Hematopoietic multipotent progenitor cell treated with erythropoietin and hydrocortisone succinate and interleukin-3 and kit ligand, for 8 days (in vitro differentiated cells): ENCODE measurements at places on chromosomes 11 and 22.

- no peak for DNase-seq
Measured at GRCh38 chr11:60879971-60880588, 12.7 kb downstream of the ZP1 start.

DNA sequence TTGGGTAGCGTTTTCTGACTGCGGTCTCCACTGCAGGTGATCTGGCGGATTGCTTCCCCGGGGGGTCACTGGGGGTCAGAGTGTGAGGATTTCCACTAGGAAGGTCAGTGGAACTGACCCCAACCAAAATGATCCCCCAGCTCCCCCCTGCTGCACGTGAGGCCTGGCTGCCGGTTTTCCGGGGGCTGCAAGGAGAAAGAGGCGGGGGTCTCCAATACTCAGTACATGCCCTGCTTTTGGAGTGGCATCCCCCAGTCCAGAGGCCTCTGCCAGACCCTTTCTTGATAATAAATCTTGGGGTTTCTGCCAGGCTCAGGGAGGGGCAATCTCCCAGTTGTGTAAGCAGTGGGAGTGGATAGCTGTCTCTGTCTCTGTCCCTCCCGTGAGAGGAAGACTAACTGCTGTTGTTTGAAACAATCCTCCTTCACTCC is 71.5 kb upstream of the RTL6 start:
- DNase-seq = no peak

DNA sequence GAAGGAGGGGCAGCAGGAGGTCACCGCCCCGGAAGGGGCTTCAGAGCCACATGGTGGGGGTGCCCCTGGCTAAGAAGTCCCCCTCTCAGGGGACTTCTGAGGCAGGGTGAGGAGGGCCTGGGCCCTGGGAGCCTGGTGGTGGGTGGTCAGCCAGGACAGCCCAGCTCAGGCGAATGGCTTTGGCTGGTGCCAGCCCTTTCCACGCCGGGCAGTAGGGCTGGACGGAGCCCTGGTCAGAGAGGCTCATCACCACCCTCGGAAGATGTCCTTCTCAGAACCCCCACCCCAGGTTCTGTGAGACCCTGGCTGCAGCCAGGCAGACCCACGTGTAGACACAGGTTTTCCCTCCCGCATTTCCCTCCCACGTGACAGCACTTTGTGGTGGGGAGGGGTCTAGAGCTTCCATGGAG is 35.9 kb downstream of the OSBPL5 start:
- no peak for DNase-seq

DNA sequence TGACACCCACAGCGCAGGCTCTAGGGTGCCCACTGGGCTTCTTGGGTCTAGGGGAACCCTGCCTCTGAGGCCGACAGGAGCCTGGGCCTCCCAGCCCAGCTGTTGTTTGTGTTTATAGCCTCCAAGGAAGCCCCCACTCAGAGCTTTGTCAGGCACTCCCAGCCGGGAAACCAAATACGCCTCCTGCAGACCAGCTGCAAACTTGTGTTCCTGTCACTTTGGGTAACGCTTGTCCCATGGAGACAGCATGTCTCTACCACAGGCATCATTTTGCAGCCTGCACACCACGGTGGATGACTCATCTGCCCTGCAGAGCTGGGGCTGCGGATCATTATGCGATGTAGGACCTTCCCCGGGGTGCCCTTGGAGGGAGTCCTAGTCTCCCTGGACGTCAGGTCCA is 40.6 kb upstream of the CRYBB3 start:
- DNase-seq = no peak

- no peak for DNase-seq
Measured at GRCh38 chr11:4050138-4050537, 44.5 kb upstream of the RRM1 start.

GRCh38 chr11:110947096-110947495 is 234.9 kb upstream of the ARHGAP20 start:
- no peak for DNase-seq

DNA sequence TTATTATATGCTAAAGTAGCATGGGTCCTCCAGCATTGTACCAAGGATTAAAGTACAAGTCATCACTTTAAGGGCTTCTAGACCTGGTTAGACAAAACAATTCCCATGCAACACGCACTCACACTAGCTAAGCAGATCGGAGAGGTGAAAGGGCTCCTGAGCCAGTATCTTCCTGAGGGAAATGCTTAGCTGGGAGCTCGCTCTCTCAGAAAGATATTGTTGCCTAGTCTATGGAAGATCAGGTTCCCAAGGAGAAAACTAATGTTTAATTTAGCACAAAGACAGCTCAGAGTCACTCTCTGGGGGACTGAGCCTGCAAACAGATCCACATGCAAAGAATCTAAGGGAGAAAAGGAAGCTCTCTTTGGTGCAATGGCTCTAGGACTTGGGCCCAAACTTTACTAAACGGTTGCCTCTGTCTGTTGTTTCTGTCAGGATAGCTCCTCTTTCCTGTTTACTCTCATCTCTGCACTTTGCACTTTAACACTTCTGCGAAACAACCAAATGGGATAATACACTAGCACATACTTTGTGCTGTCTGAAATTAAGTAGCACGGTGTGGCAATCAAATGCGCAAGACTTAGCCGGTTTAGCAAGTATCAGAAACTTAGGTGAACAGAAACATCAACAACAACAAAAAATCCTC is 10.7 kb downstream of the MAML2 start:
- DNase-seq = no peak

DNA sequence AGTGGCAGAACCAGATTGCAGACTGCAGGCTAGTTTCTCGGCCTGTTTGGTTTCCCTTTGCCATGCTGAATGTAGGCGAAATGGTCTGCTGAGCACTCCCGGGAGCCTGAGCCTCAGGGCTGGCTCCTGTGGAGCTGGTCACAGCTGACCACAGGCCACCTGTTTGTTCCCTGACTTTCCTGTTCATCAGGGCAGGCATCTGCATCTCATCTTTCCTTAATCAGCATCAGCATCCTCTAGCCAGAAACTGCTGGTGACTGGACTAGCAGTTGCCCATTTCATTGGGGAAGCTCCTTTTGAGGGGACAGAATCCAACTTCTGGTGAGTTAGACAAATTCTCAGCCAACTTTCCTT is 20.2 kb upstream of the C11orf96 start:
- DNase-seq = no peak

DNA sequence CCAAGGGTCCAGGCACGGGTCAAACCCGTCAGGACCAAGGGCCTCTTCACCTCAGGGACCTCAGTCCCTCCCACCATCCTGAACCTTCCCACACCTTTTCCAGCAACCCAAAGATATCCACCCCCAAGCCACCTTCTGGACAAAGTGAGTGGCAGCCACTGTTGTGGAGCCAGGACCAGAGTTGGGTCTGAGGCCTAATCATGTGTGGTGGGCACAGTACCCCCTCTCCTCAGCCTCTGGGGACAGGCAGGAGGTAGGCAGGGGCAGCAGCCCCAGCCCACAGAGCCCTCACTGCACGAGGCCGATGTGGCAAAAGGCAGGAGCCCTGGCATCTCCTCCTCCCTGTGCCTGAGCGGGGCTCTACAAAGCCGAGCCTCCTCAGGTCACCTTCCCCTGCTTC is 2.5 kb downstream of the KCNJ11 start:
- no peak for DNase-seq

- DNase-seq = no peak
Measured at GRCh38 chr22:42091455-42091782, 847 bp upstream of the NDUFA6 start.

- no peak for DNase-seq
Measured at GRCh38 chr22:19680911-19681862, 33.1 kb upstream of the SEPTIN5 start.

GRCh38 chr11:2901196-2901796 is 15.7 kb upstream of the CDKN1C start:
- DNase-seq = no peak

DNA sequence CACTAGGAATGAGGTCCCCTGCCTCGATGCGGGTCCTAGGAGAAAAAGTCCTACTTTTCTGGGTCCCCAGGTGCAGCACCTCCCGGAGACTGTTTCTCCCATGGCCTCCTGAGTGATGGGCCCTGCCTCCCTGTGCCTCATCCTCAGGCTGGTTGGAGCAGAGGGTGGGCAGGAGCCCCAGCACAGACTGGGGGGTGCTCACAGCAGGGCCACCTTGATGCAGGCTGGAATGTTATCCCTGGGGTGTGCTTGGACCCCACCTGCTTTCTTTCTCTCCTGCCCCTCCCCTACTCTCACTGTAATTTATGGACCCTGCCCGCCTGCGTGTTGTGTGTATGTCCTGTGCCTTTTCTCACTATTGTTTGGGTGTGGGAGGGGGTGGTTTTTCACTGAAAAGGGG is 8.1 kb downstream of the SHISA8 start:
- DNase-seq = no peak

DNA sequence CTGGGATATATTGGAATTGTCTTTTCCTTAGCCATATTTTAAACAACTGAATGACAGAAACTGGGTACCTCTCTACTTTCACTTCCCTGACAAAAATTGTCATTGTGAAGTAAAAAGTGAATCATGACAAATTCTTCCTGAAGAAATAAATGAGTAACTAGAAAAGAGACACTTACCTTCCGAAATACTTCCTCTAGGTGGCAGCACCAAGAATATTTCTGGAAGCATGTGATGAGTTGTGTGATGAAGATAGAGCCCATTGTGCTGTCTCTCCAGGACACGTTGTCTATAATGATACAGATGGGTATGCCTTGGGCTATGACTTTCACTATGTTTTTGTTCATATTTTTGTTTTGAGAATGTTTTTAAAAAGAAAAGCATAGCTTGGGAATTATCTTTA is 21.5 kb downstream of the CASP4 start:
- peak; percentile 76 for DNase-seq

GRCh38 chr11:36041988-36042611 is 98.2 kb downstream of the LDLRAD3 start:
- peak; percentile 55 for DNase-seq

GRCh38 chr11:19625438-19625837 is 87.2 kb upstream of the NAV2 start:
- DNase-seq = peak; percentile 41

- DNase-seq = no peak
Measured at GRCh38 chr22:44718418-44718817, 16.4 kb downstream of the PRR5 start.

GRCh38 chr11:73164803-73165540 is 22.9 kb upstream of the FCHSD2 start:
- no peak for DNase-seq

GRCh38 chr11:118672846-118673245 is 6.6 kb downstream of the TREH start:
- peak; percentile 29 for DNase-seq

GRCh38 chr22:49247194-49247924 is 580.3 kb downstream of the BRD1 start:
- no peak for DNase-seq

DNA sequence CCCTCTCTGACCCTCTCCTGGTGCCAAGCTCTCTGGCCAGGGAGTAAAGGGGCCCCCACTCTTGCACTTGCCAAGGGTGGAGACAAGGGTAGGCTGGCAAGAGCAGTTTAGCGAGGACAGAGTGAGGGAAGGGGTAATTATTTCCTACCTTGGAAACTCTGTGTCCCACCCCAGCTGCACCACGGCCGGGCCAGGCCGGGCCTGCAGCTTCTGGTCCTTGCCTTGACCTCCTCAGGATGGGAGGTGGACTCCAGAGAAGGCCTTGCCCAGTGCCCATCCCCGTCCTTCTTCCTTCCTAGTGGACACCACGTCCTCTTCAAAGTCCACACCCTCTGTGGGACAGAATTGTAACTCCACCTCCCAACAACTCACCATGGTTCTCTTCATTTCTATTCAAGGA is 18.4 kb upstream of the OSBPL5 start:
- DNase-seq = no peak

GRCh38 chr11:132576706-132577105 is 955.6 kb downstream of the OPCML start:
- no peak for DNase-seq

GRCh38 chr22:37314315-37315074 is 32.2 kb downstream of the CYTH4 start:
- DNase-seq = no peak

GRCh38 chr22:36781656-36782627 is 6.0 kb upstream of the IFT27 start:
- peak; percentile 71 for DNase-seq

GRCh38 chr11:22875869-22876473 is 15.7 kb upstream of the CCDC179 start:
- peak; percentile 91 for DNase-seq

DNA sequence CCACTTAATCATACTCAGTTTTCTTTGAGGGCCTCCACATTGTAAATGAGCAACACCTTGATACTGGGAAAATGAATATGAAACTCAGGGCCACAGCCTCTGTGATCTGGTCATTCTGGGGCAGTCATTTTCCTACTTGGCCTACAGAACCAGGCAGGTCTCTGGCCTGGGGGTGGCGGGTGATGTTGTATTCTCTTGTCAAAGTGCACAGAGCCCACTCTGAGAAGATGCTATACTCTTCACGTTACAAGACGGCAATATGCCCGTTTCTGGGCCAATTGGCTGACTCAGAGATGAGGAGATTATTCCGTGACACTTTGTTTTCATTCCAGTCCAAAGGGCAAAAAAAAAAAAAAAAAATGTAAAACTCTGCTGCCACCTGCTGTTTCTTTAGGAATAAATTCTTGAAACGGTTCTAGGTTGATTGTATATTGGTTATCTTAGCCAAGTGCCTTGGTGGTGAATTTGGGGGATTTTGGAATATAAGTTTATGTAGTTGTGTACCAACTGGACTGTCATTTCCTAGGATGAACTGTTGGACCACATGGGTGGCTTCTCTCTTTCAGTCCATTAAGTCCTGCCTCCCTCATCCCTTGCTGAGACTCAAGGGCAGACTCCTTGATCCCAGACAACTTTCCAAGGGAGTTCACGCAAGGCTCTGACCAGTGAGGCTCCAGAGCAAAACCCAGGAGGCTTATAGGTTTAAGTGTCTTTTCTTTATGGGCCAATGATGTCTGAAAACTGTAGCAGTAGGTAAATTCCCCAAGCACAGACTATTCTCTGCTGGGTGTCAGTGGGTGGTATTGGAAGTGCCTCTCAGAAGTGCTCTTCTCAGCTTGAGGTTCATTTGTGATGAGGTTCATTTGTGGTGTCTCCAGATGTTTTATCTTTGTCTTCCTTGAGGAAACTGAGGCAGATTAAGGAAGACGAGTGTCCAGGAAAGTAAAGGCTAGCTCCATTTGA is 18.2 kb downstream of the ADM start:
- peak; percentile 86 for DNase-seq

- DNase-seq = no peak
Measured at GRCh38 chr22:36881504-36882245, 20.9 kb downstream of the NCF4 start.

GRCh38 chr11:116173506-116173905 is 599.3 kb downstream of the BUD13 start:
- no peak for DNase-seq

GRCh38 chr11:1892116-1892515 is 421 bp upstream of the PRR33 start:
- DNase-seq = no peak

- DNase-seq = no peak
Measured at GRCh38 chr11:44771841-44772240, 45.1 kb downstream of the TSPAN18 start.

- DNase-seq = no peak
Measured at GRCh38 chr11:72818971-72819370, 4.8 kb downstream of the ATG16L2 start.

DNA sequence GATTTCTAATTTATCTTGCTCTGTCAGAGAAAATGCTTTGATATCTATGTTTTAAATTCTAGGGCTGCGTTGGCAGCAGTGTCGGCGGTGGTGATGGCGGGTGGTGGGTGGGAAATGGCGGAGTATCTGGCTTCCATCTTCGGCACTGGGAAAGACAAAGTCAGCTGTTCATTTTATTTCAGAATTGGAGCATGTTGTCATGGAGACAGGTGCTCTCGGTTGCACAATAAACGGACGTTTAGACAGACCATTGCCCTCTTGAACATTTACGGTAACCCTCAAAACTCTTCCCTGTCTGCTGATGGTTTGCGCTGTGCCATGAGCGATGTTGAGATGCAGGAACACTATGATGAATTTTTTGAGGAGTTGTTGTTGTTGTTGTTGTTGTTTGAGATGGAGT is 36.1 kb upstream of the PHOX2A start:
- DNase-seq = no peak
